ENCODE measurements at places on chromosomes 6 and 20.

GRCh38 chr6:14381829-14382677, 264.5 kb downstream of the CD83 start:
- DNase-seq: no peak

DNA sequence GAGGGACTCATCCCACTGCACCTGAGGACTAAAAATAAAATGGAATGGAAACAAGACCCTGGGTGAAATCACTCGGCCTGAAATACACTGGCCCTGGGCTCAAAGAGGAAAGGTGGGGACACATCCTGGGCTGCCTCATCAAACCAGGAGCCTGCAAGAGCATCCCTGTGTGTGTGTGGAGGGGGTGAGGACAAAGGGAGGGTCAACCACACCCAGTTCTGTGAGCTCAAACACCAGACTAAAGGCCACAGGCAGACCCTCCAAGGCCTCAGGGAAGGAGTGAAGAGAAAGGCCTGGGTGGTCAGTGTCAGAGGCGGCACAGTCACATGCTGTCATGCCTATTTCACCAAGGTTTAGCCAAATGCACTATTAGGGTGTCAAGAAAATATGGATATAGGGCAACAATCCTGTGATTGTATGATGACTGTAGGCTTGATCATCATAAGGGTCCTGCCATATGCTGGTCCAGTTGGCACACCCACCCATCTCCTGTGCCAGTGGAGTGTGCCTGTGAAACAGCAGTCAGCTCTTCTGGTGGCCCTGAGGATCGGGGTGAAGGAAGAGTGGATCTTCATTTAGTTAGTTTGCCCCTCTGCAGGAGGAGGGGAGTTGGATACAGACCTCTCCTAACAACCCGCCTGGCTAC, 28.9 kb downstream of the SRSF3 start:
- DNase-seq: no peak

DNA sequence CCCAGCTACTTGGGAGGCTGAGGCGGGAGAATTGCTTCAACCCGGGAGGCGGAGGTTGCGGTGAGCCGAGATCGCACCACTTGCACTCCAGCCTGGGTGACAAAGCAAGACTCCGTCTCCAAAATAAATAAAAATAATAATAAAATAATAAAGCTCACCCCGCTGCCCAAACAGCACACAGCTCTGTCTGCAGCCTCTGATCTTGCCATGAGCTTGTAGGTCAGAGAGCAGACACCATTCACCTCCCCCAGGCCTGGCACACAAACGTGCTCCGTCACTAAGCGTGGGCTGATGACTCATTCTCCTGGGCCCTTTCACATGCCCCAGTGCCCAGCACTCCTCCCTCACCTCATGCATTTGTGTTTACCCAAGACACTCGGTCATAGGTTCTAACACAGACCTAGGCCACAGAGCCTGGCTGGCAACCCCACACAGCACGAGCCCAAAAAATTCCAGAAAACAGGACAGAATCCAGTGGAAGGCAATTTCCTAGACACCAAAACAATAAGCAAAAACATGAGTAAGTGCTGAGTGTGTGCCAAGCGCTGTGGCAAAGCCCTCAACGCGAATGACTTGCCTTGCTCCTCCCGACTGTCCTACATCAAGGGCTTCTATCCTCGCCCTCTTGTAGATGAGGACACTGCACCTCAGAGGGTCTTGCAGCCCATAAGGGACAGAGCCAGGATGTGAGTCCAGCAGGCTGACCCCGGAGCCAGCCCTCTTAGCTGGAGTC, 18.0 kb downstream of the ATP9A start:
- no peak for DNase-seq

- DNase-seq: no peak
Measured at GRCh38 chr6:79861023-79861422, 86.3 kb downstream of the ELOVL4 start.

DNA sequence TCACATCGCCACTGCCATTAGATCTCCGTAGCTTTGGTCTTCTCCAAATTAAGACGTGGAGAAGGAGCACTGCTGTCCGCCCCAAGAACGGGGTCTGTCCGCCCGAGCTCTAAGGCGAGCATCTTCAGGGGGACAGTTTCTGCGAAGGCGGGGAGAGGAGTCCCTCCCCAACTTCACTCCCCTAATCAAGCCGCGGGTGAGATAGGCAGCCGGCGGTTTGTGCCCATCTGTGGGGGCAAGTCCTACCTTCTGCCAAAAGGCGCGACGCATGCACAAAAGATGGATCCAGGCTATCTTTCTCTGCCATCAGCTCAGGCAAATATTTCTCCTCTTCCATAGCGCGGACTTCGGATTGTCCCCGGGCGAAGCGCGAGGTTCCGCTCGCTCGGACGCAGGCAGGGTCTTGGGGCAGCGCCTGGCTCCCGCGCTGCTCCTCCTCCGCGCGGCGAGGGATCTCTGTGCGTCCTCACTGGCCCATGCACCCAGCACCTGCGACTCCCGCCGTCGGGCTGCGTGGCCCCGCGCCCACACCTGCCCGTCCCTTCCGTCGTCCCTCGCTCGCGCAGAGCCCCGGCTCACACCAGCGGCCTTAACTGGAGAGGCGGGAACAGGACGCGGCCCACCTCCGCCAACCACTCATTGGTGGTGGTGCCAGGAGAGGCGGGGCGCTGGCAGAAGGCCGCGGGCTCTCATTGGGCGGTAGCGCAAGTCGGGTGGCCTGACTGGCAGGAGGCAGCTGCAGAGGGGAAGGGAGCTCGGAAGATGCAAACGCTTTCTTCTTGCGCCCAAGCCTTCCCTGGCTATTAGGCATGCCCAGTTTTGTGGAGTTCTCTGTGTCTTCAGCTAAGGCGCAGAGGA, at the start of gene KHDRBS2:
TSS of gene KHDRBS2 (minus strand) at position 614 of the 858 bp plus-strand sequence.
- peak; percentile 7 for DNase-seq

GRCh38 chr6:169648092-169648491, 53.7 kb downstream of the WDR27 start:
- no peak for DNase-seq

GRCh38 chr20:57265997-57266290, 497 bp downstream of the BMP7 start:
- no peak for DNase-seq

DNA sequence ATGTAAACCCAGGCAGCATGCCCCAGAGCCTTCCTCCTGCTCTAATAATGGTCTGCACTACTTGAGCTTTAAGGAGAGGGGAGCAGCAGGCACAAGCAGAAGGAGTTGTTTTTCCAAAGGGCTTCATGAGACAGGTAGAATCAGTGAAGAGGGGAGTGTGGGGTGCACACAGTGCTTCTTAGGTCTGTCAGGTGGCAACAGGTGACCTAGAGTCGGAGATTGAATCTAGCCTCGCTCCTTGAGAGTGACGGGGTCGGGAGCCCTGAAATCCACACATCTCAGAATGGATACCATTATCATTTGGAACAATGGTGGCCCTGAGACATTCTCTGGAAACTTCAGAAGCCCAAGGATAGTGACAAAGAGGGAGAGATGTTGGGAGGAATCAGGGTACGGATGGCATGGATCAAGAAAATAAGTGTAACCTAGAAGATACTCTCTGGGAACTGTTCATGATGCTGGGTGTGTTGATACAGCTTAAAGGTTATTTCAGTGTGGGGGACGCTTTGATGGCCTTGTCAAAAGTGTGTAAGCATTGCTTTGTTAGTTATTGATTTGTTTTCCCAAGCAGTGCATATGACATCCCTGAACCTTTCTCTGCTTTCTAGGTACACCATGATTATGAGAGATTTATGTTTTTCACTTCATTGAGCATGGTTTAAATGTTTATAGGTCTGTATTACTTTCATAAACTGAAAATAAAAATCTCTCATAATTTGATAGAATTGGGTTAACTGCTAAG, 77.8 kb upstream of the L3MBTL3 start:
- DNase-seq: no peak

DNA sequence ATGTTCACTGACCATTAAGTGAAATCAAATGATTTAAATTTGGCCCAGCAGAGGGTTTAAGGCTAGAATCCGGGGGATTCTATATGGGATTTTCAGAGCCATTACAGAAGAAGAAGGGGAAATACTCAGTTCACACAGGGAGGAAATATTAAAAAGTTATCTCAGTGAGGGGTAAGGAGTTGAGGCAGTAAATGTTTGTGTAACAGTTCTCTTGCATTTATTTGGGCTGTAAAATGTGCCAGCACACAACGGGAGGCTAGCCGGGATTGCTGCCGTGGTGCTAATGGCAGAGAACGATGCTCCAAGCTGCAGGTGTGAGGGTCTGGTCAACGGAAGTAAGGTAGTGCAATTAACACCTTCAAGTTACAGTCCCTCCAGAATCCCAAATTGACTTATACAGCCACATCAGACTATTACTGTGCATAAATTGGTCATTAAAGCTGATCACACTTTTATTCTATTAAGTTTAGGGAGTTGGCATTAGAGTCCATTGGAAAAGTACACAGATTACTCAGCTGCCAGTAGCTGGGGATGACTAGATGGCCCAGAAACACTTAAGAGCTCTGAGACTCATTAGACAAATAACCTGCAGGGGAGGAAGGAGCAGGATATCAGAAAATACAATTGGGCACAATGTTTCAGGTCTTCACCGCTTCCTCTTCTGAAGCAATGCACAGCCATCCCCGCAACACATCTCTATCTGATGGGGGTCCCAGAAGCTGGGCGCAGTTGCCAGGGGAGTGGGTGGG, 31.3 kb downstream of the PPP1R3G start:
- no peak for DNase-seq

DNA sequence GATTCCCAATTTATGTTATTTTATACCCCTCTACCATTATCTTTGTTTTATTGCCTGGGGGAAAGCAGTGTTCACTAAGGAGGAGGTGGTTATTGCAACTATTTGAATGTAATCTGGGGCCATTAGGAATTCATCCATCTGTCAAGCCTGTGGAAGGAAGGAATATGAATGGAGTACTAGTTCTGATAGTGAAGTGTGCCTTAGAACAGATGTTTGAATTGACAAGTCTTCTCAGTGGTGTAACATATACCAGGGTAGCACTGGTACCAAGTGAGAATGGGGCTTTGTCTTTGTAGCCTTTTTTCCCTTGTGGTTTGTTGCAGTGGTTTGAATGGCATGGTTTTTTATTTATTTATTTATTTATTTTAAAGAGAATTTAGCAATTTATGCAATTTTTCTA, 27.9 kb upstream of the HDAC2 start:
- no peak for DNase-seq

DNA sequence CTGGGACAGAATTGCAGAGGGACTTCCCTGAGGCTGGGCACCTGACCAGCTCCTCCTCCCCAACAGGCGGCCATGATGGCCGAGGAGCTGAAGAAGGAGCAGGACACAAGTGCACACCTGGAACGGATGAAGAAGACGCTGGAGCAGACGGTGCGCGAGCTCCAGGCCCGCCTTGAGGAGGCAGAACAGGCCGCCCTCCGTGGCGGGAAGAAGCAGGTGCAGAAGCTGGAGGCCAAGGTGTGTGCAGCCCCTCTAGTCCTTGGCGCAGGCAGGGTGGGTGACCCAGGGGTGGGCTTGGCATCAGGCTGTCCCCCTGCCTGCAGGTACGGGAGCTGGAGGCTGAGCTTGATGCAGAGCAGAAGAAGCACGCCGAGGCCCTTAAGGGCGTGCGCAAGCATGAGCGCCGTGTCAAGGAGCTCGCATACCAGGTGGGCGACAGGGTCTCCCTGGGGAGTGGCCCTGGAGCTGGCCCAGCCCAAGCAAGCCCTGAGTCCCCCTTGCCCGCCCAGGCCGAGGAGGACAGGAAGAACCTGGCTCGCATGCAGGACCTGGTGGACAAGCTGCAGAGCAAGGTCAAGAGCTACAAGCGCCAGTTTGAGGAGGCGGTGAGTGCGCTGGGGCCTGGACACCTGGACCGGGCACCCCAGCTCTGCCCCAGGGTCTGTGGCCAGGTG, 45.4 kb downstream of the MYH7B start:
- no peak for DNase-seq

GRCh38 chr6:92577077-92577719, 842.2 kb downstream of the EPHA7 start:
- no peak for DNase-seq

GRCh38 chr6:138330763-138331162, 46.9 kb upstream of the SMIM28 start:
- no peak for DNase-seq

DNA sequence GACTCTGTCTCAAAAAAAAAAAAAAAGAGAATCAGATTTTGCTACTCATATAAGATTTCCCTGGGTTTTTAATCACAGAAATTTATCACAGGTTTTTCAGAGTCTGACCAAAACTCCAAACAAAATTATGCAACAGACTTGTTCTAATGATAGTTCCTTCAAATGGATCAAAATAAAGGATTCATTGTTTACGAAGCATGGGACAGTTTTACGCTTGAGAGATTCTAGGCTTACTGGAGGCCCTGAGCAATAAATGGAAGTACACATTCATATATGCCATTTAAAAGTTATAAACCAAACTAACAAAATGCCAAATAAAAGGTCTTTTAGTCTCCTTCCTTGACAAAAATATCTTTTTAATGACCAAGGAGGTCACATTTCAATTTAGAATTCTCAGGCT, 245.1 kb upstream of the KCNQ5 start:
- no peak for DNase-seq

- no peak for DNase-seq
Measured at GRCh38 chr20:24978513-24978912, 14.0 kb downstream of the APMAP start.

Measured in CD4-positive, alpha-beta T cell treated with Interleukin-17A for 4 hours (primary cell).